LNCaP clone FGC (cell line): ENCODE measurements at places on chromosomes 16 and 17.

GRCh38 chr17:28536532-28537218, 15.7 kb downstream of the UNC119 start:
- DNase-seq, result no peak

DNA sequence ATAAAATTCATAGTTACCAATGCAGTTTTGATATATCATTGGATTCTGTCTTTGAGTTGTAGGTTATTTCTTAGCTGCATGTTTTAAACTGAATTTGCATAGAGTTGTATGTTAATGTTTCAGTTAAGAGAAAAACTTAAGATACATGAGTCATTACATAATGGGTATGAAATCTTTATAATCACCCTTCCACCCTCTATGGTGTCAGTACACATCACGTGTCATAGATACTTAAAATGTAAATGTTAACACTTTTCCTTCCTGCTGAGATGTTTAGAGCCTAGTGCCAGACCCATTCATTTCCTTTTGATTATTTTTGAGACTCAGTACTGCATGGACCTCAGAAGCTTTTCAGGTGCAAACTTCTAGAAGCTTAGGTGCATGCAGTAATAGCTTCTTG, 20.5 kb downstream of the ZNF207 start:
- no peak for DNase-seq

DNA sequence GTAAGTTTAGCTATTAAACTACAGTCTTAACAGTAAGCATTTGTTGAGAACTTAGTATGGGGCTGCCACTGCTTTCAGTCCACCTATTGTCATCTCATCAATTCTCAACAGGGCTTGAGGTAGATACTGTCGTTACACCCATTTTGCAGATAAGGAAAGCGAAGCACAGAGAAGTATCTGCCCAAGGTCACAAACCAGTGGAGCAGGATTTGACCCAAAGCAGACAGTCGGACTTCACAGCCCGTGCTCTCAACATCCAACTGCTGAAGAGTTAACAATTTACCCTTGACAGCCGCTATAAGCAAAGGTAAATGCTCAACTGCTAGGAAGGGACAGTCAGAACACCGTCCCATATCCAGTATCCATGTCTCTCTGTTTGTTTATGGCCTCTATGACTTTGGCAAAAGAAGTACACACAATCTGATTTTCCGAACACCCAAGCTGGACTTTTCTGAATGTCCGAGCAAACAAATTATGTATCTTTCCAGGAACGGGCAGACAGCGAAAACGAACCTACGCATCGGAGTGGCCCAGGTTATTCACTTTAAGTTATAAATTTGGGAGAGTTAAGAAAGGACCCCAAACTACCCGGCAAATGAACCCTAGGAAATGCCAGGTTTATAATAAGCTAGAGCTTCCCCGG, 1.2 kb downstream of the SIAH1 start:
- DNase-seq, result peak; percentile 65

GRCh38 chr17:8117980-8118768, at the start of gene ALOXE3:
Gene ALOXE3, minus strand, starts transcription at chr17:8118514. Its CDS starts 524 bp downstream, at chr17:8117990.
- DNase-seq, result peak; percentile 30

DNA sequence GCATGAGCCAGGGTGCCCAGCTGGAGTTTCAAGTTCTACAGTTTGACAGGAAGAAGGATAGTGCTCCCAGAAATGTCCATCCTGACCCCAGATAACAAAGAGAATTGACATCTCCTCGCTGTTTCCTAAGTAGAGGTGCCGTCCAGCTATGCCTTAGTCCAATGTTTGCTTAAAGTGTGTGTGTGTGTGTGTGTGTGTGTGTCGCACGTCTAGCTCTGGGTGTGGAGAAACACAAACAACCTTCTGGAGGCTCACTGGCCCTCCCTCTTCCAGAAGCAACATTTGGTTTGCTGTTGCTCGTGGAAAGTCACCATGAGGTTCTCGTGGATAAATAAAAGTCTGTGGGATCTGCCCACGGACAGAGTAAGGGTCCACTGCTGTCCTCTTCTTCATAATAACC, 22.1 kb downstream of the EMP2 start:
- no peak for DNase-seq

DNA sequence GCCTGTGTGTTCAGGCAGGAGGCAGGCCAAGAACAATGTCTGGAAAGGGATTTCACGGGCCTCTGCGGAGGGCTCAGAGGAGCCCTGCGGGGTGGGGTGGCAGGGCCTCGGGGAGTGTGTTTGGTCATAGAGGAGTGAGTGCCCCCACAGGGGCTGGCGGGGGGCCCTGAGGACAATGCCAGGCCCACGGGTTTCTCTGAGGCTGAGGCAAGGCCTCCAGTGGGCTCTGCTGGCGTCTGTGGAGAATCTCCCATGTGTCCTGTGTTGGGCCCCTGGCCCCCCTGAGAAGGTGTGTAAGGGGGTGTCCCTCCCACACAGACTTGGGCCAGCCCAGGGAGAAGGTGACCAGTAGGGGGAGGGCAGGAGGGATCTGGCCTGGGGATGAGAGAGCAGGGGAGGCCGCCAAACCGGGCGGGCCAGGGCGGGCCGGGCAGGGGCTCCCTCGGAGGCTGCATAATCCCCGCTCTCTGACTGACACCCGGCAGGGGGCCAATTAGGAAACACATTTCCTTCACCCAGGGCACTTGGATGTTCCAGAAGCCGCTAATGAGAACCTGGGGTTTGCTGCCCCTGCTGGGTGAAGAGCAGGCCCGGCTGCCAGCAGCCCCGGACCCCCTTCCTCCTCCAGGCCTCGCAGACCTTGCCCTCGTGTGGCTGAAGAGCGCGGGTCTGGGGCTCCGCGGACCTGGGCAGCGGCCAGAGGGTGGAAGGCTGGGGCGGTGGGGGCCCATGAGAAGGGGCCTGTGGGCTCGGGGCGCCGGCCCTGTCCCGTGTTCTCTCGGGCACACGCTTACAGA, 204.2 kb downstream of the NTN1 start:
- DNase-seq, result no peak

GRCh38 chr17:52035336-52035915, 123.1 kb downstream of the CA10 start:
- DNase-seq, result no peak

GRCh38 chr17:77155125-77155524, 14.4 kb downstream of the SEC14L1 start:
- DNase-seq, result no peak

GRCh38 chr17:58788199-58788598, 32.5 kb downstream of the PPM1E start:
- no peak for DNase-seq

GRCh38 chr17:75503337-75503950, 11.9 kb downstream of the CASKIN2 start:
- DNase-seq, result no peak

GRCh38 chr17:44402564-44403172, 13.2 kb upstream of the ITGA2B start:
- no peak for DNase-seq

DNA sequence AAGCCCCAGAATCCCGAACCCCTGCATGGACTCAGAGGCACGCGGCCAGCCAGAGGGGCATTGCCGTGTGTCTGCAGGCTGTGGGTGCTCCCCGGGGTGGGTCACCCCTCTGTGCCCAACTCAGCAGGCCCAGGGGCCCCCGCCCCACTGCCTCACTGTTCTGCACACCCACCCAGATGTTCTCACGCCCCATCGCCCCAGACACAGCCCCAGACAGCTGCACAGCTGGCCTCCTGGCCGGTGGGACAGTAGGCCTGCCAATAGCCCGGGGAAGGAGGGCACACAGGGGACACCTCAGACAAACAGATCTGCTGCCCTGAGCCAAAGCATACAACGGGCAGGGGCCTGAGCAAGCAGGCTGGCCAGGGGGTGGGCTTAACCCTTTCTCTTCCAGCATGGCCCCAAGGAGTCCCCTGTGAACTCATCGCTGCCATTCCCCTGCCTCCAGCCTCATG, 27.6 kb upstream of the NXPH3 start:
- no peak for DNase-seq

DNA sequence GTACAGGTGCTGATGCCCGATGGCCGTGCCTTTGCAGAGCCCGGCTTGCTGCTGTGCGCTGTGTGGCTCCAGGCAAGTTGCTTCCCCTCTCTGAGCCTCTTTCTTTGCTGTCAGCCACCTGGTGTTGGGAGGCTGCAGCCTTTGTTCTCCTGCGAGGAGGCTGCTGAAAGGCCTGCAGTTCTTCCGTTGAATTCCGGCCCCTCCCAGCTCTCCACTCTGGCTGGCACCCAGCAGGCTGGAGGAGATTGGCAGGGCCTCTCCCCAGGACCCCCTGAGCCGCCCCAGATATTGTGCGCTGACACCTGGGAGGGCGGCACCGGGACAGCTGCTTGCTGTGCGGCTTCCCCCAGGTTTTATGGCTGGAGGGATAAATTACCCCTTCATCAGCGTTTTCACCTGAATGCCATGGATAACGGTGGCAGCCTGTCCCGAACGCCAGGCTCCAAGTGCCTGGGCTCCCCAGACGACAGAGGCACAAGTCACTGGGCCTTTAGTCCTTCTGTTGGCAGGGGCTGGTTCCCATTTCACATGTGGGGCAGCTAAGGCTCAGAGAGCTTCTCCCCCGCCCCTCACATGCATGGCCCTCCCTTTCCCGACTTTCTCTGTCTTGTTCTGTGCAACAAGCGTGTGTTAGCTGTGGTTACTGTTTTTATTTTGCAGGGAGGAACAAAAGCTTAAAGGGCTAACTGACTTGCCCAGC, 35.1 kb upstream of the GSE1 start:
- no peak for DNase-seq

GRCh38 chr16:78163772-78164670, 64.6 kb downstream of the WWOX start:
- no peak for DNase-seq

DNA sequence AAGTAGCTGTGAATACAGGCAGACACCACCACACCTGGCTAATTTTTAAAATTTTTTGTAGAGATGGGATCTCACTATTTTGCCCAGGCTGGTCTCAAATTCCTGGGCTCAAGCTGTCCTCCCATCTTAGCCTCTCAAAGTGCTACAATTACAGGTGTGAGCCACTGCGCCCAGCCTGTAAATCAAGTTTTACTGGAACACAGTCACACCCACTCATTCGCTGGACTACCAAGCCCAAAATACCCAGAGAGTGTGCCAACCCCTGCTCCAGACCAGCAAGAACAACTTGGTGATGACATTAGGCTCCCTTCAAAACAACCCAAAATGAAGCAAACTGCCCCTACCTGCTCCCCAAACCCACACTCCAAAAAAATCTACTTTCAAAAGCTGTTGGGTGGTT, 36.0 kb downstream of the TVP23A start:
- peak; percentile 18 for DNase-seq

DNA sequence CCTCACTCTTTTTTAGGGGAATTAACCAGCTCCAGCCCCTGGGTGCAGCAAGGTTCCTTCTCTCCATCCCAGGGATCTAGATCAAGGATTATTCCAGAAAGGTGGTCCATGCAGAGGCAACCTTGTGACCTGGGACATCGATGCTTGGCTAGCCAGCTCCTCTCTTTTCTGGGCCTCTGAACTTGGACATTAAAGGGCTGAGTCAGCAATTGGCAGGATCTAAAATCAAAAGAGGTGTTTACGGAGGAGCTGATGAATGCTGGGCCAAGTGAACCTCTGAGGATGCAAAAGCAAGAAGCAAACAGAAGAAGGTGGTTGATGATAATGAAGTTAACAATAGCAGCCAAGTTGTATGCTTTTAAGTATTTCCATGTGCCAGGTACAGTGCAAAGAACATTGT, 207.0 kb downstream of the MAF start:
- no peak for DNase-seq

DNA sequence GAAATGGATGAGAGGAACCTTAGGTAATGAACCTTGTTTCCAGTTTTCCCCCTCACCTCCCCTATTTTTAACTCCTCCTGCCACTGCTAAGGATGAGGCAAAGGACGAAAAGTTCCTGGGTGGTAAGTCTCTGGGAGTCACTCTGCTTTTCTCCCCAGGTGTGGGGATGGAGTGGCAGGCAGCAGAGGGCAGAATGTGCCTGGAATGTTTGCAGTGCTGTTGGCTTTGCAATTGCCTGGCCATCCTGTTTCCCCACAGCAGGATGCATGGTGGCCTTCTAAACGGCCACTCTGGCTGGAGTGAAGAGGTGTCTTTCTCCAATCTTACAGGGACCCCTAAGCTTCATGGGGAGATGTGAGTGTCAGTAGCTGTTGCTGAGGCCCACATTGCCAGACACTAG, 432.5 kb upstream of the ZFHX3 start:
- no peak for DNase-seq

DNA sequence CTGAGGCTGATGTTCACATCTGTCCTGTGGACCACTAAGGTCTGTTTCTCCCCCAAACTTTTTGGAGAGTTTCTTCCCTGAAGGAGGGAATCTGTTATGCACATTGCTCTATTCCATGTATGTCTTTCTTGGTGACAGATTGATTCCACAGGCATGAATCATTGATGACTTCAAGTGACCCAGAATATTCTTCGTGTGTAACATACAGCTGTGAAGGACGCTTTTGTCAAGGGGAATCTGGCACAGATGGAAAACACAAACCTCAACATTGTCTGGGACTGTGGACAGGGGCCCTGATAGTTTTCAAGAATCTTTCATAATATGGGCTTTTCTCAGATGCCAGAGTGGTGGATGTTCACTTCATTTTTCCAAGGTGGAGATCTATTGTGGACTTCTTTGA, 223.1 kb upstream of the MAF start:
- DNase-seq, result no peak

DNA sequence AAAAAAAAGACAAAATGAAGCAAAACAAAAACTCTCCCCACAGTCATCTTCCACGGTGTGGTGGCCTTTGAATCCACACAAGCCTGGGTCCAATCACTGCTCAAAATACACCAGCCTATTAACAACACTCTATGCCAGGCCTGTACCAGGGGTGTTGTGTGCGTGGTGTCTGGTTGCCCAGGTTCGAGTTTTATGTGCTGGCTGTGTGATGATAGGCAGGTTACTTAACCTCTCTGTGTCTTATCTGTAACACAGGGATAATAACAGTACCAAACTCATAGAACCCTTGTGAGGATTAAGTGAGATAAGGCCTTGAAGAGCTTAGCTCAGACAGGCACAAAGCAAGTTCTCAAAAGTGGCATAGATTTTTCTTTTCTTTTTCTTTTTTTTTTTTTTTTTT, 235.2 kb downstream of the PARN start:
- DNase-seq, result no peak

DNA sequence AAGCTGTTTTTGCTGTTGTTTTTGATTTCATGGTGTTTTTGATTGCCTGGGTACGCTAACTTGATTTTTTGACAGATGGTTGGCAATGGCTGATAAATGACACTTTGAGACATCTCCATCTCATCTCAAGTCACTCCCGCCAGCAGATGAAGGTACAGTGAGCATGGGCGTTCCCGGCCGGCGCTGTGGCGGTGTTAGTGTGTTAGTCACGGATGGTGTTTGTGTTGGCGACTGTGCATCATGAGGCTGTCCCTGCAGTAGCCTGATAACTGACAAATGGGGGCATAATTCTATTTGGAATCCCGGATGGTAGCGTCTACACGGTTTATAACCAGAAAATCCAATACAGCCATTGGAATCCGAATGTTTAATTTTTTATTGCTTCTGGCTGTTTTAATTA, 81.6 kb upstream of the ZNF750 start:
- DNase-seq, result no peak

GRCh38 chr16:68934402-68934801, 91.1 kb downstream of the TANGO6 start:
- no peak for DNase-seq

- DNase-seq, result no peak
Observed at GRCh38 chr17:16304830-16305229, 48.4 kb downstream of the CENPV start.

- no peak for DNase-seq
Observed at GRCh38 chr17:73069164-73069770, 23.2 kb downstream of the SLC39A11 start.

GRCh38 chr17:46942441-46943217, 19.7 kb downstream of the GOSR2 start:
- no peak for DNase-seq
